ENCODE measurements at places on chromosomes 7 and 10.

DNA sequence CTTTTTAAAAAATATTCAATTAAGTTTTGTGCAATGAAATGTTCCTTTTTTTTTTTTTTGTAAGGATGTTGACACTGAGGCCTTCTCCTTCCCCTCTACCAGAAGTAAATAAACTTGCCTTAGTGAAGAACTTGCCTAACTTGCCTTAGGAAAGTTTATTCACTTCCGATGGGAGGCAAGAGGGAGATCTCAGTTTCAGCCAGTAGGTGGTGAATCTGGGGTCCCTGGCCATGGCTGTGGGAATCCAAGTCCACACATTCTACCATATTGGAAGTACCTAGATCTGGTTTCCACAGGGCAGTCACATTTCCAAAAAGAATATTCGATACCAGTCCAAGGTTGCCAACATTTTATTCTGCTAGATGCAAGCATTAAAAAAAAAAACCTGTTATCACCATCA lies 270.9 kb downstream of the CCSER2 start:
- DNase-seq, result no peak

- no peak for DNase-seq
These were observed 45.4 kb downstream of the SLC13A1 start for GRCh38 chr7:123154231-123154860.

- DNase-seq, result no peak
These were observed 192.0 kb downstream of the BICC1 start for GRCh38 chr10:58704671-58705141.

DNA sequence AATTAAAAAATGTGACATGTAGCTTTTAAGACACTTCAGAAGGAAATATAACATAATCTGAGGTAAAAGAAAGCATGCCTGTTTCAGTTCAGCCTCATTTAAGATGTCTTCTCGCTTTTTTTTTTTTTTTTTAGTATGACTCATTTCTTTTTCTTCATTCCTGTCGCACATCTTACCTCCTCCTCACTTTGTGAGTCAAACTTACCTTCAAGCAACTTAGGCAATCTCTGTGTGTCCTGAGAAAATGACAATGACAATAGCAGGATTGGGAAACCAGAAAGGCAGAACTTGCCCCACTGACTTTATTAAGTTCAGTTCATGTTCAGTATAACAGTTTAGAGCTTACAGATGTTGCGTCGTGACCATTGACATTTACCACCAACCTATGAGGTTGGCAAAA lies 7.7 kb downstream of the PTN start:
- DNase-seq, result no peak

- DNase-seq, result peak; percentile 25
These were observed 6.9 kb downstream of the STN1 start for GRCh38 chr10:103911021-103911459.

DNA sequence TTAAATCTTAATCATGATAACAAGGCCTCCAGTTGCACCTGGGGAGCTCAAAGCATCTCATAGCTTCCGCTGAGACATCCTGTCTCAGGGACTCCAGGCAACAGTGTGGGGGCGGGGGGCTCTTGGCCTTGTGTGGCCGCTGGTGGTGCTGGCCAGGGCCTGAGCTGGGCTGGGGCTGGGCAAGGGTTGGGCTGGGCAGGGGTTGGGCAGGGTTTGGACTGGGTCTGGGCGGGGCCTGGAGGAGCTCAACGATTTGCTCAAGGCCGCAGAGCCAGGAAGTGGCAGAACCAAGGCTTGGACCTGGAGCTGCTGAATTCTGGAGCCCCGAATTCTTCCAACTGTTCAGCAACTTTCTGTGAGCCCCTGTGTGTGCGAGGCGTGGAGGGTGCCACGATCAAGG lies 37.9 kb upstream of the PSMG3 start:
- DNase-seq, result no peak

GRCh38 chr10:63430091-63430998 lies 35.4 kb downstream of the JMJD1C start:
- DNase-seq, result no peak

- DNase-seq, result no peak
These were observed 67.0 kb downstream of the MDFIC start for GRCh38 chr7:114988755-114989375.

DNA sequence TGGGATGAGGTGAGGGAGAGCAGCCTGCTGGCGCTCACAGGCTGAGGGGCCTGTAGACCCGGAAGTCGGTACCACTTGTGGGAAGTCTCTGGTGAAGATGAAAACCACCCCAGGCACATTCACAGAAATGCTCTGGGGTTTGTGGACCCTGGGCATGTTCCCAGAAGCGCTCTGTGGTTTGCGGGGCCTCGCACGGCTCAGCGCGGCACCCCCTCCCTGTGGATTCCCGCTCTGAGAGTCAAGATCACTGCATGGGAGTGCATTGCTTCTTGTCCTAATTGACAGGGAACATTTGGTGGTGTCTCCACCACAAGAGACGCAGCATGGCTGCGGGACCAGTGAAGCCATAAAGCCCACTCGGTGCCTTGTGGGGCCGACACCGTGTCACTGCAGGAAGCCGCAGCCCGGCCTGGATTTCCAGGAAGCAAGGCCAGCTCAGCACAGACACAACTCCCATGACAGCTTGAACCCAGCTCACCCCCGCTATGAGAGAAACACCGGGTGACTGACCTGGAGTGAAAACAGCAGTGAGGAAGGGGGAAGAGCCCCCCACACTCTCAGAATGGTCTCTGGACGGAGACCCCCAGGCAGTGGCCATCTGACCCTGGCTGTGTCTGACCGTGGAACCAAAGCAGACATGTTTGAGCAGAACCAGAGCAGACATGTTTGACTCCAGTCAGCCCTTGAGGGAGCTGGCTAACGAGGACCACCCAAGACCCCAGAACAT lies 157.2 kb downstream of the PTPRN2 start:
- DNase-seq, result no peak

DNA sequence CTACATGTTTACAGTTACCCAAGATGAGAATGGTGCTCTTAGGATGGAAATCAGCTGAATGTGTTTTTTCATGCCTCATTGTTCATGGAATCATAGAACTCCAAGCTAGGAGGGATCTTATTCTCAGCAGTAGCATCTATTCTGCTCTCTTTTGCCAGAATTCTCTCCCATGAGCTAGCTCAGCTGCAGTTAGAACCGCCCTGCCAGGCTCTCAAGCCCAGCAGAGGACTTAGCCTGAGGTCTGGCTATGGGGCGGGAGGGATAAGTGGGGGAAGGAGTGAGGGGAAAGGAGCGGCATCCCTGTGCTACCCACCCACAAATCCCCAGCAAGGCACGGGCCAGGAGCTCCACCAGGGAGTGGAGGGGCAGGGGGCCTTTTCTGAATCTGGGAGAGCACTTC lies 120.7 kb upstream of the PLXNA4 start:
- DNase-seq, result no peak

GRCh38 chr10:120794390-120794789 lies 56.8 kb upstream of the WDR11 start:
- no peak for DNase-seq

DNA sequence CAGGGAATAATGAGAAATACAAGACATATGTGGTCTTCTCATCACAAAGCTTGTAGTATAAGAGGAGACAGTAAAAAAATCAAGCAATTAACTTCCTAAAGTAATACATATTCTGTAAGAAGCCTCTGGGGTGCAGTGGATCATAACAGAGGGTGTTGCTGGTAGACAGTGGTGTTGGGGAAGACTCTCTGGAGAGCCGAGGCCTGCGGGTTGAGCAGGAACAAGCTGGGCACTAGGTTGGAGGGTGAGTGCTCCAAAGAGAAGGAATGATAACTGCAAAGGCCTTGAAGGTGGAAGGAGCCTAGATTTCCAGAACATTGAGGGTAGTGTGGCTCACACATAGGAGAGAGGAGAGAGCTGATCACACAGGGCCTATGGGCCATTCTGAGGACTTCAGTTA lies 1.5 kb downstream of the GIMAP4 start:
- peak; percentile 16 for DNase-seq

GRCh38 chr7:91239772-91240171 lies 24.5 kb upstream of the FZD1 start:
- no peak for DNase-seq

- DNase-seq, result no peak
These were observed 33.8 kb downstream of the KCNH2 start for GRCh38 chr7:150944066-150945042.

DNA sequence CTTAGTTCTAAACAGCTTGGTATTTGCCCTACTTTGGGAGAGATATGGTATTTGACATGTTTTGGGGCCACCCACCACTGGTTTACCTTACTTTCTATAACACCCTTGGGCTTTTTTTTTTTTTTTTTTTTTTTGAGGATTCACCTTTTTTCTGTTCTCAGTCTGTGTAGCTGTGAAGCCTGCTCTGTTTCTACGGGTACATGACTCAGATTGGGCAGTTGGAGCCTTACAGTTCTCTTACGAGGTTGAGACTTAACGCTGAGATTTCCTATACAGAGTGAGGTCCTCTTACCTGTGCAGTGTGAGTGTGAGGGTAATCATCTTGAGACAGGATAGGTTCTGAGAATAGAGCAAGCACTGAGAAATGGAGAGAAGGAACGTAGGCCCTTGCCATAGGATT lies 77.5 kb downstream of the CDK13 start:
- no peak for DNase-seq

DNA sequence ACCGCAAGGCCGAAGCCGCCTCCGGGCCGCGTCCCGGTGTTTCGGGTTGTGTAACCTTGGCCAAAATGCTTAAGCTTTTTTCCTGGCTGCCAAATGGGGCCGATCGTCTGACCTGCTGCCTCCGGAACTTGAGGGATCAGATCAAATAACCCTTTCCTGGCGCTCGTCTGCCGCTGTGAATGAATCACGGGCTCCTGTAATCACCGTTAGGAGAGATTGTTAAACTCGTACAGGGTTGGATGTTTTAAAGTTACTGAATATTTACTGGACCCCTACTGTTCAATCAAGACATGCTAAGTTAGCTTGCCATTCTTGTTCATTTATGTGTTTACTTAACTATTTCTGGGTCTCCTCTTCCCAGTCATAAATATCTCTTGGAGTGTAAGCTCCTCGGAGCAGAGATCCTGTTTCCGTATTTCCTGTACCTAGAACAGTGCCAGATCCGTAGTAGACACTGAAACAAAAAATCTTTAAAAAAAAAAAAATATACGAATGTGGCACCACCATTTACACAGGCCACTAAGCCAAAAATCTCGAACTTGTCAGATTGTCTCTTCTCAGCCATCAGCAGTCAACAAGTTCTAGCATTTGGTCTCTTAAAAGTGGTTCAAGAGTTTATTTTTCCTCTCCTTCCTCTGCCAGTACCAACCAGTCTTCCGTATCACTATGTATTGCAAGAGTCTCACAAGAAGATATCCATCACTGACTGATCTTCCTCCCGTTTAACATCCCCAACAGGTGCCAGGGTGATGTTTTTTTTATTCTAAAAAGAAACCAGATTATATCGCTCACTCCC lies 650 bp upstream of the TM9SF3 start:
- peak; percentile 40 for DNase-seq
